ENCODE measurements at places on chromosomes 5 and 9. TPM values are rescaled to one million over a fixed set of nuclear protein-coding genes. Genes with fewer than 3 reads are reported as not detected.

- DNase-seq = no peak
Observed at GRCh38 chr5:64526734-64527439, 21.1 kb downstream of the RGS7BP start.

The ROPN1L gene
- total RNA-seq = 1.2 TPM

GRCh38 chr5:410911-411517, 32.0 kb upstream of the EXOC3 start:
- DNase-seq = no peak

The FRRS1L gene
- total RNA-seq = 66.9 TPM

DNA sequence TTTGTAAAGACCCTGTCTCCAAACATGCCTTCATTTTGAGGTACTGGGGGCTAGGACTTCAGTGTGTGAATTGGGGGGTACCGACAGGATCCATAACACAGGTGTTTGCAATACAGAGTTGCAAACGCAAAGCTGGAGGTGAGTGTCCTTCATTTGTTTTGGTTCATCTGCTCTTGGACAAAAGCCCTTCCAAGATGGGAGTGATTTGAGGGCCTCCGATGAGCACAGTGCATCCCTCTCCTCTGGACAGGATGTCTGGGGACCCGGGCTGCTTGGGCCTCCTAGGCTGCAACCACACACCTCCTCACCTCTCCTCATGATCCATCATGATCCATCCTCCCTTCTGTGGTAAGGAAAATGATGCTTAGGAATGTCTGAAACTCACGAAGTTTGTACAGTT, 23.8 kb downstream of the FGD3 start:
- no peak for DNase-seq

The ZNG1C gene
- 25.7 TPM for total RNA-seq

The DEPDC1B gene
- total RNA-seq = 12.2 TPM

- DNase-seq = no peak
Observed at GRCh38 chr9:7150153-7150890, 392.5 kb downstream of the KDM4C start.

- no peak for DNase-seq
Observed at GRCh38 chr9:134492721-134493460, 148.7 kb upstream of the COL5A1 start.

The GADD45G gene
- total RNA-seq = 4.5 TPM

DNA sequence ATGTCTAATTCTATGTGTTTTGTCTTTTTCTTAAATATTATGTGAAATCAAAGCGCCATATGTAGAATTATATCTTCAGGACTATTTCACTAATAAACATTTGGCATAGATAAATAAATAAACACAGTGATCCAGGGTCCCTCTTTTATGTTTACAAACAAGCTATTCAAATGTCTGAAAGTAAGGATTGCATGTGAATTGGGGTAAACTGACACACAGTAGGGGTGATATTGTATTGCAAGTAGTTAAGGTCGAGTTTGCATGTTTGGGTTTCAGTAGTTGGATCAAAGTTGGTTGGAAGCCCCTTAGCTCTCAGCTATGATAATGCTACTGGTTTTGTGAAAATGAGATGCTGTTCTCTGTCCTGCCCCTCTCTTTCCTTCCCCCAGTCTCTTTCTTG, 11.4 kb downstream of the ISL1 start:
- DNase-seq = no peak

GRCh38 chr5:1167728-1168709, 33.4 kb upstream of the SLC6A19 start:
- peak; percentile 90 for DNase-seq

The CDH9 gene
- total RNA-seq = 31.4 TPM

DNA sequence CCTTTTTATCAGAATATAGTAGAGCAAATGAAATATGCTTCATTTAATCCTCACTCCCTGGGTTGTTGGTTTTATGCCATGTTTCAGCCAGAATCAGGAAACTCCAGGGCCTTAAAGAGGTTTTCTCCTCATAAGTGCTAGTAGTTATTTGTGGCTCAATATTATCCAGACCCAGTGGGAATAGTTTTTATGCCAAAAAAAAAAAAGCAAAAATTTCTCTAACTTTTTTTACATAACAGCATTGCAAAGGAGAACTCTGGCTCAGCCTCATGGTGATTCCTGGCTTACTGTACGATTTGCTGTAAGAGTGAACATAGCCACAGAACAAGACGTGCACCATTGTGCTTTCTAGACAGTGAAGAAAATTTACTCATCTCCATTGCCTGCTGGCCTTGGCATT, 232.5 kb downstream of the PJA2 start:
- no peak for DNase-seq

DNA sequence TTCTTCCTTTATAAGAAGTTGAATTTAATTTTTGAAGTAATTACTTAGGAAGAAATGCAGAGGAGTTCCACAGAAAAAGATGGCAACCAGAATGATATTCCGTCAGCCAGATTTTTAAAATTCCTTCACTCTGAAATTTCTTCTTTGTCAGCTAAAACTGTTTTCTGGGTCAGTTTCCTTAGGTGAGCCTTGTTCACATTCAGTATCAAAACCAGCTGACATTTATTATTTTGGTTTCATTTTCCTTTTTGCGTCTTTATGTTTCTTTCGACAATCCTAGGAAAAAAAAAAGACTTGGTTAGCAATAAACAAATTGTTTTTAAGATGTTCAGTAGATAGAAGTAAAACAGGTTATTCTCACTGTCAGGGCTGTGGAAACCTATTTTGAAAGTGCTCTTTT, 4.1 kb upstream of the IARS1 start:
- DNase-seq = no peak
